Camera-type eye (tissue), 1 donor: ENCODE measurements at places on chromosomes 7 and 10. TPM values are rescaled to one million over a fixed set of nuclear protein-coding genes. Genes with fewer than 3 reads are reported as not detected.

The ZNF365 gene
- total RNA-seq, result 2.9 TPM

The LIPK gene
- not detected for total RNA-seq

The THAP5 gene
- total RNA-seq, result 64.4 TPM

The CTAGE4 gene
- 2.7 TPM for total RNA-seq

The NFKB2 gene
- total RNA-seq, result 16.2 TPM
